Stimulated activated CD8-positive, alpha-beta memory T cell treated with anti-CD3 and anti-CD28 coated beads, Interleukin-15, amount 100 ng/mL, for 4 hours (primary cell): ENCODE measurements at places on chromosomes 11 and 22.

GRCh38 chr22:46373159-46373558, 37.6 kb downstream of the TRMU start:
- DNase-seq, result peak; percentile 12

DNA sequence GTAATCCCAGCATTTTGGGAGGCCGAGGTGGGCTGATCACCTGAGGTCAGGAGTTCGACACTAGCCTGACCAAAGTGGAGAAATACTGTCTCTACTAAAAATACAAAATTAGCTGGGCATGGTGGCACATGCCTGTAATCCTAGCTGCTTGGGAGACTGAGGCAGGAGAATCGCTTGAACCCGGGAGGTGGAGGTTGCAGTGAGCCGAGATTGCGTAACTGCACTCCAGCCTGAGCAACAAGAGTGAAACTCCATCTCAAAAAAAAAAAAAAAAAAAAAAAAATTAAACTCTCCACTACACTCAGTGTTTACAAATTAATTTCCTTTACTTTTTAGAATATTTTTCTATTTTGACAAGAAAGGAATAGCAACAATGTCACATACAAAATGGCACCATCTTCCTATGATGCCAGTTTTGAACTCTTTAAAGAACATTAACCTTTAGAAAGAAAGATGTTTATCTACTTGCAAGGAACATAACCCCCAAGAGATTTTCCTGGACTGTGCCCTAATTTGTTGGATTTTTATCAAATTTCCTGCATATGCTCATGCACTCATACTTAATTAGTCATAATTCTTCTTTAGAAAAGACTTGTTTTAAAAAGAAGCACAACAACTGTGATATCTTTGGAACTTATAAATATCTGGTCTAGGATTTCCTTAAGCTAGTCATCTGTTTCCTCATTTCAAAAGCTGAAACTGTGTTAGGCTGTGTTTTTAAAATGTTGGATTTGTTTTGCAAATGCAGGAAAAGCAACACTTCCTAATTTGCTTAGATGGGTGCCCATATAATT, 22.6 kb upstream of the HIPK3 start:
- DNase-seq, result no peak

- DNase-seq, result peak; percentile 14
These were observed 8.4 kb downstream of the LRRC10B start for GRCh38 chr11:61516675-61517572.

GRCh38 chr11:126115127-126115495, 52.4 kb upstream of the CDON start:
- DNase-seq, result no peak

DNA sequence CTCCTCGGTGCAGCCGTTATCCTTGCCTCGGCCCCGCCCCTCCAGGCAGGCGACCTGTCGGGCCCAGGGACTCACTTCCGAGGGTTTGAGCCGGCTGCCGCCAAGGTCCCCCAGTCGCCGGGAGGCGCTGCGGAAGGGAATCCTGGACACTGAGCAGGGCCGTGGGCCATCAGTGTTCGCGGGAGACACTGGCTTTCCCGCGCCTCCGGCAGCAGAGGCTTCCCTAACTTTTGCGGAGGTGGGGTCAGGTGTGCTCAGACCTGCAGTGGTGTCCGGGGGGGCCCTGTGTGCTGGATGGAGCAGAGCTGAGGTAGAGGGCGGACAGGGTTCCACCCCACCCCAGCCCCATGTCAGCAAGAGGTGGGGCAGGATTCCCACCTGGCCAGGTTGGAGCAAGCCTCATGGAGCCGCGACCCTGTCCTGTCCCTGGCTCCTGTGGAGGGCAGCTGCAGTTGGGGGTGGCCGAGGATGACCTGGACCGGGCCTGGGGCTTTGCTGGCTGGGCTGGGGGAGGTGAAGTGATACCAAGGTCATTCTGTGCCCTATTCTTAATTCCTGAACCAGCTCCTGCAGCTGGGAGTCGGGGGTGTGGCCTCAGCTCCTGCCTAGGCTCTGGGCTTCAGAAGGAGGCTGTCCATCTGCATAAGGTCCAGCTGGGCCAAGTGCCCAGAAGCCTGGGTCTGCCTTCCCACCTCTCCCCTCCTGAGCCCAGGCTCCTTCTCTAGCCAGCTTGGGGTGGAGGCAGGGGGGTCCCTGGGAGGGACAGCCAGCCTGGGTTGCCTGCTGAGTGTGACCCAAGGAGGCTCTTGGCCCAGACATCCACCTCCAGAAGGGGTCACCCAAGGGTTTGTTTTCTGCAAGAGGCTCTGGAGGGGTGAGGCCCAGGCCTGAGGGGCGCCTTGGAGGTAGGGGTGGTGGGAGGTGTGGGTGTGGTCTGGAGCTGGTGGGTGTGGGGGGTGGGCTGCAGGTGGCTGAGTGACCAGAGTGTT, 8.4 kb downstream of the TSPAN4 start:
- no peak for DNase-seq

GRCh38 chr22:38736257-38736570, 19.6 kb downstream of the SUN2 start:
- no peak for DNase-seq

DNA sequence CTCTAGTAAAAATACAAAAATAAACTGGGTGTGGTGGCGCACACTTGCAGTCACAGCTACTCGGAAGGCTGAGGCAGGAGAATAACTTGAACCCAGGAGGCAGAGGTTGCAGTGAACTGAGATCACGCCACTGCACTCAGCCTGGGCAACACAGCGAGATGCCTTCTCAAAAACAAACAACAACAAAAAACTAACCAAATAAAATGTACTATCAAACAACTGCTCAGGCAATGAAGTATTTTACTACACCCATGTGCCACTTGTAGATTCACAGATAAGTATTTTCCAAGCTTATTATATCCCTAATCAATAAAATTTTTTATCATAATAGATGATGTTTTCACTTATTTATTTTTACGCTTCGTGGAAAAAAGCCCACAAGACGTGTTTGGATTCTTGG, 924 bp downstream of the C11orf65 start:
- DNase-seq, result no peak

GRCh38 chr11:92131289-92131865, 93.2 kb upstream of the FAT3 start:
- no peak for DNase-seq

GRCh38 chr11:47524291-47524874, 28.5 kb downstream of the CELF1 start:
- no peak for DNase-seq

DNA sequence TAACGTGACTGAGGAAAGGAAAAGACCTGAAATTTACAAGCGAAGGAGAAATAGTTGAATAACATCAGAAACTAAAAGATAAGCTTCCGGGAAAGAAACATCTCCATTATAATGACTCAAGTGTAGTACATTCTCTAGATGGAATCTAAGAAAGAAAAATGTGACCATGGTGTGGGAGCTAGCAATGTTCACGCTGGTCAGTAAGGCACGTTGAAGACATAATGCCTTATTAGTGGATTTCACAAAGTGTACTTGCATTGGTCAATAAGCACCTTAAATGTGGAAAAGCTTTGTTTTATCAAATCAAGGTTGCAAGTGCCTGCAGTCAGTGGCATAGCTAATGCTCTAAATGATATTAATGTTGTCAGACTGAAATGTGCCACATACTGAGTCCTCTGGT, 2.8 kb upstream of the LARGE1 start:
- no peak for DNase-seq

- DNase-seq, result no peak
These were observed 364.2 kb downstream of the TENM4 start for GRCh38 chr11:79076526-79077115.

DNA sequence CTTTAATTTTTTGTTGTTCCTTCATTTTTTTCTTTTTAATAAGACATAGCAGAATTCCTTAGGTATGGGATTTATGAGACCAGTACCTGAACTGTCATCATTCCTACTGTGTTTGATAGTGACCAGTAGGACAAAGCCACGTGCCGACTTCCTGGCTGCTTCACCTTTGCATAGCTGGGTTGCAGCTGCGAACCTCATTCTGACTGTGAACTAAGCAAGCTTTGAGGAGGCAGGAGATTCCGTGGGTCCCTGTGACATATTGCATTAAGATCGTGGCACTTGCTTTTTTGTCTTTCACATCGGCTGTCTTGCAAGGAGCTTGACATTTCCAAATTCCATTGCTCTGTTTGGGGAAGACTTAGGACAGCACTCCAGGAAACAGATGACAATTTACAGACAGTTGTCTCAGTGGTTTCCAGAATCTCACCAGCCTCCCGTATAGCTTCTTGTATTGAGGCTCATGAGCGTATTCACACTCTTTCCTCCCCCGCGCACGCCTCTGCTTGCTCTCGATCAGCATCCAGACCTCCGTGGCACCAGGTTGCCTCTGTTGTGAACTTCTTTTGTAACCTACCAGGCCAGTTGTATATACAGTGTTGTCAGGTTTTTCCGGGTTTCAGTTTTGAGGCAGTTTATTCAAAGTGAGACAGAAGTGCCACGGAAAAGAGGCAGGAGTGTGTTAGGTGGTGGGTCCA, 101.7 kb downstream of the CWC15 start:
- DNase-seq, result no peak

DNA sequence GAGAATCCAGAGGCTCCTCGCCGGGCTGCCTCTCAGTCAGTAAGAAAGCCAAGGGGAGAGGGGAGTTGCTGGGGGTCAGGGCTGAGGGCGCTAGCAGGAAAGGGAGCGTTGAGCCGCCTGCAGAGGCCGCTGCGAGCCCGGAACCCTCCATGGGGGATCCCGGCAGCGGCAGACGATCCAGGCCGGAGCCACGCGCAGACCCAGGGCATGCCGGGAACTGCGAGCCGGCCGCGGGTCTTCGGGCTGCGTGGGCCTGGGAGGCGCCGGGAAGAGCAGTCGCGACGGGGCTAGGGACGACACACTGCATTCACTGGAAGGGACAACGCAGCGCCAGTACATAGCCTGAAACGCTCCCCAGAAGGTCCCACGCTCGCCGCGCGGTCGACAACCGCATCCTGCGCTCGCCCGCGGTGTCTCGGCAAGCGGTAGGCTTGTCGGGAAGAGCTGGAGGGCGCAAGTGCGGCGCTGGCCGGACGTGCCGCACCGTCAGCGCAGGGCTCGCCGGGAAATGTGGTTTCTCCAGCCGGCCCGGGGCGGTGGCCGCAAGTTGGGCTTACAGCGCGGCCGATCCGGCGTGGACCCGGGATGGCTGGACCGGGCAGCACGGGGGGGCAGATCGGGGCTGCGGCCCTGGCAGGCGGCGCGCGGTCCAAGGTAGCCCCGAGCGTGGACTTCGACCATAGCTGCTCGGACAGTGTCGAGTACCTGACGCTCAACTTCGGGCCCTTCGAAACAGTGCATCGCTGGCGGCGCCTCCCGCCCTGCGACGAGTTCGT, at the start of gene LZTR1:
LZTR1 (plus strand) TSS at position 511 of the 776 bp plus-strand sequence; CDS start at position 586, 75 bp downstream.
- peak; percentile 50 for DNase-seq

DNA sequence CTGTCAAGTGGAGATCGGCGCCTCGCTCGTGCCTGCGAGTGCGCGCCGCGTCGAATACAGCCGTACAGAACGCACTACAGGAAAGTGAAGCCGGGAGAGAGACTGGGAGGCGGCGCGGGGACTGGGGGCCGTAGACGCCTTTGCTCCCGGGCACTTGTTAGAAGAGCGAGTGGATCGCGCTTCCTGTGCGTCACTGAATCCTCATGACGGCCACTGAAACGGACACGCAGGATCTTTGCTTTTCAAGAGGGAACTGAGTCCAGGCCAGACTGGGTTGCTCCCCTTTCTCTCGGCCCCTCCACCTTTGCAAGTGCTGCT, 314 bp downstream of the RIC8A start:
- no peak for DNase-seq

DNA sequence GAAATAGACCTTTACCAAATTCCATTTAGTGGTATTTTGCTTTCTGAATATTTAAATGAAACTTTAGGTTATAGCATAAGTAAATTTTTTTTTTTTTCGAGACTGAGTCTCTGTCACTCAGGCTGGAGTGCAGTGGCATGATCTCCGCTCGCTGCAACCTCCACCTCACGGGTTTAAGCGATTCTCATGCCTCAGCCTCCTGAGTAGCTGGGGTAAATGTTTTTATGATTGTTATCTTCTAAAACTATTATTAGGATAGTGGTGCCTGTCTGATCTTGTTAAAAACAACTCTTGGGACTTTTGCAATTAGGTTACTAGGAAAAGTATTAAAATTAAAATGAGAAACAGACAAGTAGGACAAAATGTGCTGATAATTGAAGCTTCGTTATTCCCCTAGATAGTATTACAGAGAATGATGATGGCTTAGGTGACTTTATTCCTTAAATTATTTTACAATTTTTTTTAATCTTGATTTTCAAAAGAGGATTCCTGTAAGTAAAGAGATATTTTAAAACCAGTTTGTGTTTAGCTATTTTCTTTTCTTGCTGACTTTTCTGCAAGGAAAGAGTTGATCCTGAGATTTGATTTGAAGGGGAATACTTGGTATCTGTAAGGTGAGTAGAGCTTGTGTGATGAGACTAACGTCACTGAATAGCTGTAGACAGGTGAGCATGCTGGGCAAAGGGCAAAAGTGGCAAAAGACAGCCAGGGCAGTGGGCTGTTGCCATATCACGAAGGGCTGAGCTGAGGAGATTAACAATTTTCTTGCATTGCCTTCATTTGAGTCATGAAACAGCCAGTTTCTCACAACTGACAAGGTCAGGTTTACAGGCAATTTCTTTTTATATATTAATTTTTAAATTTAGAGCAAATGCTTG, 20.8 kb downstream of the CRKL start:
- DNase-seq, result no peak

DNA sequence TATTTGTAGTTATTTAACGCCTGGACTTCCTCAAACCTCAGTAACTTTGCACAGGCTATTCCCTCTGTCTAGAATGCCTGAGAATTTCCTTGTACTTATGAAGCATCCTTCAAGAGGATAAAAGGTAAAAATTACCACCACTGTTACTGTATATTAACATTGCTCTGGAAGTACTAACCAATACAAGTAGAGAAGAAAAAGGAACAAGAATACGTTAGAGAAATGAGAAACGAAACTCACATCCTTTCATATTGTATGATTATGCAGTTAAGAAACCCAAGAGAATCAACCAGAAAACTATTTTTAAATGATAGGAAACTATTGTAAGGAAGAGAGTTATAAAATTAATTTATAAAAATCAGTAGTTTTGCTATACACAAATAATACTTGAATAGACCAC, 48.2 kb upstream of the OR5P2 start:
- DNase-seq, result no peak

- DNase-seq, result no peak
These were observed 369.3 kb upstream of the SYN3 start for GRCh38 chr22:33427461-33427860.

- no peak for DNase-seq
These were observed 15.9 kb downstream of the BCR start for GRCh38 chr22:23196165-23196564.

DNA sequence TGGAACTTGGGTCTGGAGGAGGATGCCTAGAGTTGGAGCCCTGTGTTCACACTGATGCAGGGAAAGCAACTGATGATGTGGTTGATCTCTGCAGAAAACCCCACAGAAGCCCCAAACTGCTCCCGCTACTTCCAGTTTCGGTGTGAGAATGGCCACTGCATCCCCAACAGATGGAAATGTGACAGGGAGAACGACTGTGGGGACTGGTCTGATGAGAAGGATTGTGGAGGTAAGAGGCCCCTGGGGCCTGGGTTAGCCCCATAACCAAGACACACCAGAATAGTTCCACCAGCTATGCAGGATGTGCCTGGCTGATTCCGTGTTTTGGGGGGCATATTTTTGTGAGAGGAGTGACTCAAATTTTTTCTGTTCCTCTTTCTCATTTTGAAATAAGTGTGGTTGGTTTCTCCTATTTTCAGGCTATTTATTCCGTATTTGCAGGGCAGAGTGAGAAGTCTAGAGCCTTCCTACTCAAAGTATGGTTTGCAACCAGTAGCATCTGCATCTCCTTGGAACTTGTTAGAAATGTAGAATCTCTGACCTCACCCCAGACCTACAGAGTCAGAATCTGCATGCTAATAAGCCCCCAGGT, 137.3 kb upstream of the SORL1-AS1 start:
- DNase-seq, result no peak
